ENCODE measurements at places on chromosomes 6 and 20. TPM values are rescaled to one million over a fixed set of nuclear protein-coding genes. Genes with fewer than 3 reads are reported as not detected.

- DNase-seq: no peak
Measured at GRCh38 chr6:109096208-109096607, 901 bp downstream of the CEP57L1 start.

DNA sequence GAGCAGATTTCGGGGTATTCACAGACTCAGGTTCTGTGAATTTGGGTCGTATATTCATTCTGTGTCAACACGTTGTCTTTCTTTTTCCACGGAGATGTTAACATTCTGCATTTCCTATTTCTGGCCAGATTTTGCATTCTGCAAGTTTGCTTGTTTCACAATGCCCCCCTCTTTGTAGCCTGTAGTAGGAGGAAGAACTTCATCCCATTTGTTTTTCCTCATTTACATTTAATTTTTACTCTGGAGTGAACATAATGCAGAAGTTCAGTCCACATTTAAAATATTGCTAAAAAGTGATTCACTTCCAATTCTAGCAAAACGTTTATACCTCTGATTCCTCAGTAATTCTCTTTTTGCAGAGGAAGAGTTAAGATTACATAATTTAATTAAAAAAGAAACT, 12.9 kb downstream of the TAGAP start:
- no peak for DNase-seq

Gene ULBP3
- total RNA-seq: not detected

GRCh38 chr6:143149771-143150170, 89.1 kb downstream of the AIG1 start:
- DNase-seq: no peak

GRCh38 chr6:98711380-98711779, 123.0 kb upstream of the POU3F2 start:
- DNase-seq: no peak

Gene PCK1
- 6.3 TPM for total RNA-seq

Gene SLC17A9
- 11.1 TPM for total RNA-seq

All from umbilical cord (tissue), 2 donors.